ENCODE measurements at places on chromosomes 7 and 10.
A peak's percentile ranks its signal among the peaks of the same experiment; 100 is the strongest.

GRCh38 chr10:52105301-52105700 lies 208.8 kb upstream of the DKK1 start:
- DNase-seq, result no peak

DNA sequence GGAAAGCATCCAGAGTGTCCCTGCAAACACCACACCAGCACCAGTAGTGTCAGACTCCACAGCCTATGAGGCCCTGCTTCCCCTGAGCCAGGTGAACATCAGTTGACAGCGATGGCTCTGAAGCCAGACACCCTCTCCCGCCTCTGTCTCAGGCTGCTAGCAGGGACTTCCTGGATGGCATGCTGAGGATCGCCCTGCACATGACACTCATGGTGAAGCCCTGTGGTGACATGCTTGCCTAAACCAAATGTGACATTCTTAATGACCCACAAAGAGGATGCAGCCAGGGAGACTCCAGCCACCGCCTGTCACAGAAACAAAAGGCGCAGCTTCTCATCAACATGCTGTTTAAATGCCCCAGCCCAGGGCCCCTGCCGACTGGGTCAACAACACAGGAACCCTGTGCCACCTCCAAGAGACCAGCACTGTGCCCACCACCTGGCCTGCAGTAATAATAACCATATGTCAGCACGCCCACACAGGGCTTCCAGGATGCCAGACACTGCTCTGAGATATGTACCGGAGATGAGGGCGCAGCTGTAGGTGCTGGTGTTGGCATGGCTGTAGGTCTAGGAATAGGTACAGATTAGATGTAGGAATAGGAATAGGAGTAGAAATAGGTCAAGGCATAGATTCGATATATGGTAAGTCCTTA lies 81.3 kb downstream of the GRID1 start:
- no peak for DNase-seq

DNA sequence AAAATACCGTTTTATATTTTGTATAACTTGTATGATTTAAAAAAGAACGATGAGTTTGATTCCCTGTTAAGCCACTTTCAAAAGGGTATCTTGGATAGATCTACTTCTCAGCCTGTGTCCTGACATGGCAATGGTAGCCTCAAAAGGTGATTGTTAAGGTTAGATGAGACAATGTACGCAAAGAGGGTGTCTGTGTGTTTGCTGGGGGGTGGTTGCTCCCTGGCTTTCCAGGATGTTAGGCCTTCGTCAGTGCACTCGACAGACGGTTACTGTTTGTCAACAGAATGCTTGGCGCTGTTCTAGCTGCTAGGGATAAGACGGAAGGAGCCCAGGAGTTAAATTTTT lies 90.3 kb downstream of the NEURL1 start:
- DNase-seq, result no peak

GRCh38 chr7:140542228-140542603 lies 62.9 kb upstream of the MKRN1 start:
- no peak for DNase-seq

DNA sequence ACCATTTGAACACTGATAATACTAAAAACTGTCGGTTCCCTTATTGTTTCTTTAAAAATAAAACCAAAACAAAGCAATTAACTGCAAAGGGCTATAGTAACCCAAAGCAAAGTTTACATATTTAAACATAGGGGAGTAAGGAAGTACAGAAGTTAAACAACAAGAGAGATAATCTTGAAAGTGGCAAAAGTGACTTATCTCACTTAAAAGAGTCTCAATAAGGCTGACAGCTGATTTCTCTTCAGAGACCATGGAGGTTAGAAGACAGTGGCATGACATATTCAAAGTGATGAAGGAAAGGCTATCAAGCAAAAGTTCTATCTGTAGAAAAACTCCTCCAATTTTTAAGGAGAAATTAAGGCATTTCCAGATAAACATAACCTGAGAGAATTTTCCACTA lies 233.5 kb upstream of the HDAC9 start:
- DNase-seq, result no peak

GRCh38 chr7:114857605-114858004 lies 64.3 kb upstream of the MDFIC start:
- no peak for DNase-seq

DNA sequence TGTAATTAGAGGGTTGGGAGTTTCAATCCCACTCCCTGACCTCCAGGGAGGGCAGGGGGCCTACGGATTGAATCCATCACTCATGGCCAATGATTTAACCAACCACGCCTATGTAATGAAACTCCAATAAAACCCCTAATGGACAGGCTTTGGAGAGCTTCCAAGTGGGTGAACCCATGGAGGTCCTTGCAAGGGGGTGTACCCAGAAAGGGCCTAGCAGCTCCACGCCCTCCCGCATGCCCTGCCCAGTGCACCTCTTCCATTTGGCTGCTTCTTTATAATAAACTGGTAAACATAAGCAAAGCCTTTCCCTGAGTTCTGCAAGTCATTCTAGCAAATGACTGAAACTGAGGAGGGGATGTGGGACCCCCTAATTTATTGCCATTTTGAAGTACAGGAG lies 280.1 kb downstream of the FRMD4A start:
- no peak for DNase-seq

- DNase-seq, result no peak
Measured at GRCh38 chr7:96949766-96950165, 55.6 kb upstream of the DLX6 start.

DNA sequence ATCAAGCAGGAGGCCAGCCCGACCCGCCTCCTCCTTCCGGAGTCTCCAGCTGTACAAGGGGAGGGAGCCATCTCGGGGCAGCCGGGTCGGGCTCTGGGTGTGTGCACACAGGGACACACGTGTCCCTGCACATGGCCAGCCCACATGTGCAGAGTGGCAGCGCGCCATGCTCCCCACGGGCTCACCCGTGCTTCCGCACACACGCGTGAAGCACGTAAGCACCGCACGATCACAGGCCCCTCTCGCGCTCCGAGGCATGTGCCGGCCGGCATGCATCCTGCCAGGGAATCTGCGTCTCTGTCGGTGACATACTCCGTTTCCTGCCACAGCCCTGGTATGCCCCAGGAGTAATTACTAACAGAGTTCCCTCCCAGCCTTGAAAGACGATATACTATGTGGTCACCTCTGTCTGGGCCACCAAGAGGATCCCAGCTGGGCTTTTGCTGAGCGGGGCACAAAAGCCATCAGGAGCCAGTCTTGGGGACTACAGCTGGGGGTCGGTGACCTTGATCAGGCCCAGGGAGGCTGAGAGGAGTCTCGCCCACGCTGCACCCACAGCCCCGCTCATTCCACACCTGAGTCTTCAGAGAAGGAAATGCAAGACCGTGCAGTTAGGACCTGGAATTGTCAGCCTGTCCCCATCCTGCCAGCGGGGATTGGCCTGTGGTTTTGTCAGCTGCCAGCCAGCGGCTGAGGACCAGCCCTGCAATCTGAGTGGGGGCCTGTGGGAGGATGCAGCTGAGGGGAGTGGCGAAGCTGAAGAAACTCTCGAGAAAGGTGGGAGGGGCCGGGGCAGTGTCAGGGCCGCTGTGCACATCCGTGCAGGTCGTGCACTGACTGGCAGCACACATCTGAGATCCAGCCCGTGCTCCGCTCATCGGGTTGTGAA lies 11.0 kb upstream of the LFNG start:
- DNase-seq, result peak; percentile 42

GRCh38 chr7:39761449-39761848 lies 138.1 kb downstream of the RALA start:
- no peak for DNase-seq

DNA sequence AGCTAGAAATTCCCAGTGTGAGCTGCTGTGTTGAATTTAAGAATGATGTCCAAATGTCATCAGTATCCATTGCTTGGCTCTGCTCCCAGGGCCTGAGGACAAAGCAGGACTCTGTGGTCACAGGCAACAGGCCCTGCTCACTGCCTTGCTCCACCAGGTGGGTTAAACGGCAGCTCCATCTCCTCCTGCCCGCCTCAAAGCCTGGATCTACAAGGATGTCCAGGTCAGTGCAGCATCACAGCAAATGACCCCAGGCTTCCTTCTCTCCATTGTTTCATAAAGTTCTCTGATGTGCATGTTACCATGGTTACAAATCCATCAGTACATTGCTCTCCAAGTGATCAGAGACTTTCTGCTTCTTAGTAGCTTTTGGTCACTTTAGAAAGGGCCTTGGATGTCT lies 322.0 kb upstream of the ZNF32 start:
- DNase-seq, result no peak

DNA sequence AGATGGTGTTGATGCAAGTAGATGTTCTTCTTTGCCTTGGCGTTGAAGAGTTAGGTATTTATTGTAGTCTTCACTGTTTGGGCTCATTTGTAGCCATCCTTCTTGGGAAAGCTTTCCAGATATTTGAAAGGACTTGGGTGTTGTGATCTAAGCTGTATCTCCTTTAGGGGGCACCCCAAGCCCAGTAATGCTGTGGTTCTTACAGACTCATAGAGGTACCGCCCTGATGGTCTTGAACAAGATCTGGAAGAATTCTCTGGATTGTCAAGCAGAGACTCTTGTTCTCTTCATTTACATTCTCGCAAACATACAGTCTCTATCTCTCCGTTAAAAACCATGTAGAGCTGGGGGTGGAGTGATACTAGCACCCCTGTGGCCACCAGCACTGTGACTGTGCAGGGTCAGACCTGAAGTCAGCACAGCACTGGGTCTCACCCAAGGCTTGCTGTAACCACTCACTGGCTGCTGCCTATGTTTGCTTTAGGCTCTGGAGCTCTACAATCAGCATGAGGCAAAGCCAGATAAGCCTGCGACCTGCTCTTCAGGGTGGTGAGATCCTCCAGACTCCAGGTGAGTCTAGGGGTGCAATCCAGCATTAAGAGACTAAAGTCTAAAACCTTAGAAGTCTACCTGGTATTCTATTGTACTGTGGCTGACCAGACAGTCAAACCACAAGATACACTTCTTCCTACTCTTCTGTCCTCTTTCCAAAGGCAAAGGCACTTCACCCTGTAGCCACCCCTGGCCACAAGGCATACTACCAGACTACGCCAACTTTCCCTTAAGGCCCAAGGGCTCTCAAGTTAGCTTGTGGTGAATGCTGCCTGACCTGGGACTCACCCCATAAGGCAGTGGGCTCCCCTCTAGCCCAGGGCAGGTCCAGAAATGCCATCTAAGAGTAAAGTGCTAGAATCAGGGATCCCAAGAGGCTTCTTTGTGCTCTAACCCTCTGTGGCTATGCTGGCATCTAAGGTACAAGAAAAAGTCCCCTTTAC lies 209.7 kb upstream of the TMEM196 start:
- no peak for DNase-seq

DNA sequence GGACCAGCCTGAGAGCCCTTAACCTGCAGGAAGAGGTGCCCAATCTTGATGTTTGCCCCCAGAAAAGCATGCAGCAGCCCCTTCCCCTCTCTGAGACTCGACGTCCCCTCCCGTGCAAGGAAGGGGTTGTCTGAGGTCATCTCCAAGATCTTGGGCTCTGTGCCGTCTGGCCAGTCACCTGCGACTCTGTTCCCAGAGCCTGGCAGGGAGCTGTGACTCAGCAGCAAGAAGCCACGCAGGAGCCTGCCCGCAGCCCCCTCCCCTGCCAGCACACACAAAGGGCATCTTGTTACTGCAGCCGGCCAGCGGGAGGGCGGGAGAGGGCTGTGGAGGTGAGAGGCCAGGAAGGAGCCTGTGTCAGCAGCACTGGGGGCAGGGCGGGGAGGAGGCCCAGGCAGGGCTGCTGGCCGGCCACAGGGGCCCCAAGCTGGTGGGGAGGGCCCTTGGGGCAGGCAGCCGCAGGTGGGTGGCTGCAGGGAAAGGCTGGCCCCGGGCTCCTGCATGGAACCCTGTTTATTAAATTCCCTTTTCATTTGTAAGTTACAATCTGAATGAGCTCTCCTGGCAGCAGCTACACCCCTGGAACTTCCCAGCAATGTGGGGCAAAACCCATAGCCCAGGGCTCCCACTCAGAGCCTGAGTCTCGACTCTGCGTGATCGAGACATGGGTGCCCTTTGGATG lies 103.7 kb upstream of the ZMIZ1 start:
- no peak for DNase-seq

- no peak for DNase-seq
Measured at GRCh38 chr7:115582956-115583355, 447.6 kb downstream of the TFEC start.

- no peak for DNase-seq
Measured at GRCh38 chr10:94578790-94579189, 33.2 kb downstream of the HELLS start.

- DNase-seq, result no peak
Measured at GRCh38 chr7:4727914-4728705, 46.0 kb downstream of the FOXK1 start.

DNA sequence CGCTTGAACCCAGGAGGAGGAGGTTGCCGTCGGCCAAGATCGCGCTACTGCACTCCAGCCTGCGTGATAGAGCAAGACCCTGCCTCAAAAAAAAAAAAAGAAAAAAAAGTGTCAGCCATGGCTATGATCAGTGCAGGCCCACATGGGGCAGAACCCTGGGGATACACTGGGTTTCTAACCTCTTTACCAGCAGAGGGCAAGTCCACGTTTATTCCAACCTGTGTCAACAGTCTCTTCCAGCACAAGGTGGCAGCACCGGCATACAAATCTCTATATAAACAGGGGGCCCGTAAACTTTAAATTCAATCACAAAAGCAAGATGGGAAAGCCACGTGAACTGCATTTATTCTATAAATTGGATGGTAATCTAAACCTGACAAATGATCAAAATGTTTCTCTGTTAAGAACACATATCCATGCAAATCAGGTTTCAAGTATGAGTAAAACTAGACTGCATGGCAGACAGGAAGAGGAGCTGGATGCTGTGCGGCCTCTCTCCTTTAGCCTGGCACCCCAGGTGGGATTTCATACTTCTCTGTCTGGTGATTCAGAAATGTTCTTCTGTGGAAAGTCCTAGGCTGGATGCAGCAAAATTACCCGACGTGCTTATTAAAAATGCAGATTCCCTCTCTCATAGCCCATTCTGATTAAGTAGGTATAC lies 60.0 kb upstream of the STEAP1B start:
- peak; percentile 22 for DNase-seq

DNA sequence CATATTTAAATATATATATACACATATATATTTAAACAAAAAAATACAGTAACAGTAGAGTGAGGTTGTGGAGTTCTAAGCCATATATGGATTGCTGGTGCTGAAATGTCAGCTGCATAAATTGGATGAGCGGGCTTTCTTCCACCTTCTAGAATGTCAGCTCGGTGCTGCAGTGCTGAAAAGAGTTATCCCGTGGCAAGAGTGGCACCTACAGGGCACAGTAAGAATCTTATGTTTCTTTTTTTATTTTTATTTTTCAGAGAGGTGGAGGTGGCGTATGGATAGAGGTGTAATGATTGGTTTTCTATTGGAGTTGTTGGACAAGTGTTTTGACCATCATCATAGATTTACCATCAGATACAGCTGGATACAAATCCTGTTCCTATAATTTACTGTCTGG lies 86.2 kb upstream of the DYNC1I1 start:
- DNase-seq, result no peak

GRCh38 chr7:113816639-113817038 lies 102.2 kb downstream of the PPP1R3A start:
- no peak for DNase-seq
